Endothelial cell of coronary artery (primary cell): ENCODE measurements at places on chromosomes 16 and 17. TPM values are rescaled to one million over a fixed set of nuclear protein-coding genes. Genes with fewer than 3 reads are reported as not detected.

Gene CSF3
- total RNA-seq, result 0.47 and 1.5 TPM in 2 replicates

Gene SBK1
- total RNA-seq, result 0.09 TPM in 2 replicates

Gene HSD3B7
- total RNA-seq, result 4.1 and 7.4 TPM in 2 replicates

Gene CDK5R1
- 1.0 and 1.9 TPM in 2 replicates for total RNA-seq

Gene RASL10B
- total RNA-seq, result 0.19 and 0.27 TPM in 2 replicates

Gene SLC16A13
- total RNA-seq, result 0.54 and 1.4 TPM in 2 replicates

Gene ZNF213
- total RNA-seq, result 3.4 and 5.6 TPM in 2 replicates

Gene SERPINF2
- 0.09 TPM in 1 of 2 replicates, not detected in the other for total RNA-seq

Gene MT1M
- total RNA-seq, result 2.2 and 5.2 TPM in 2 replicates

Gene TERB1
- under 0.01 TPM in 1 of 2 replicates, not detected in the other for total RNA-seq

Gene BRIP1
- 5.1 and 6.4 TPM in 2 replicates for total RNA-seq

Gene CNTNAP1
- total RNA-seq, result 17.1 and 23.8 TPM in 2 replicates

Gene ZFHX3
- 3.1 and 7.0 TPM in 2 replicates for total RNA-seq

Gene DNAAF1
- 0.09 TPM in 1 of 2 replicates, not detected in the other for total RNA-seq
